ENCODE measurements at places on chromosomes 2 and 18.

DNA sequence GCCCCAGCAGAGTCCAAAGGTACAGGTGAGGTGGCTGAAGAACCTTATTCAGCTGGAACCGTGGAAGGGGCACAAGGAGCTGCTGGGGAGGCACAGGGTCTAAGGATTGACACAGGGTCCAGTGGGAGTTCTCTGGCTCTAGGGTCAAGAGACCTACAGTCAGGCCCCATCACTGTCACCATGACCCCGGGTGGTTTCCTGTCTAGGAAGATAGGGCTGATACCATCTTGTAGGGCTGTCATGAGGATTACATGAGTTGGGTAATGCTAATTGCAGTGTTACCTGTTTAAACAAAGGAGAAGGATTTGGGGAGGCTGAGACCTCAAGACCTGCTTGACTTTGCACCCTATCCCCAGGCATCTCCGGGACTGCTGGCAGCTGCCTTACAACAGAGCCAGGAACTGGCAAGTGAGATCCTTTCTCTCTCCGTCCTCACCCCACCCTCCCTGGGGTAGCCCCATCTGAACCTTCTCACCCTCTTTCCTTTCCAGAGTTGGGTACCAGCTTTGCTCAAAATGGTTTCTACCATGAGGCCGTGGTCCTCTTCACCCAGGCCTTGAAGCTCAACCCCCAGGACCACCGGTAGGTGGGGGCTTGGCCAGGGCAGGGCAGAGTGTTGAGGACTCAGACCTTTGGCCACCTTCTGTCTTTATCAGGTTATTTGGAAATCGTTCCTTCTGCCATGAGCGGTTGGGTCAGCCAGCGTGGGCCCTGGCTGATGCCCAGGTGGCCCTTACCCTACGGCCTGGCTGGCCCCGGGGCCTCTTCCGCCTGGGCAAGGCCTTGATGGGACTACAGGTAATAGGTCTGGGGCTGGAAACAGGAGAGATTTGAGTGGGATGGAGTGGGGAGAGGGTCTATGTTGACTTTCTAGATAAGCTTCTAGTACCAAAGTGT is 7.5 kb downstream of the LBX2 start:
- DNase-seq, result no peak

GRCh38 chr18:63844254-63844653 is 43.3 kb upstream of the SERPINB2 start:
- DNase-seq, result no peak

DNA sequence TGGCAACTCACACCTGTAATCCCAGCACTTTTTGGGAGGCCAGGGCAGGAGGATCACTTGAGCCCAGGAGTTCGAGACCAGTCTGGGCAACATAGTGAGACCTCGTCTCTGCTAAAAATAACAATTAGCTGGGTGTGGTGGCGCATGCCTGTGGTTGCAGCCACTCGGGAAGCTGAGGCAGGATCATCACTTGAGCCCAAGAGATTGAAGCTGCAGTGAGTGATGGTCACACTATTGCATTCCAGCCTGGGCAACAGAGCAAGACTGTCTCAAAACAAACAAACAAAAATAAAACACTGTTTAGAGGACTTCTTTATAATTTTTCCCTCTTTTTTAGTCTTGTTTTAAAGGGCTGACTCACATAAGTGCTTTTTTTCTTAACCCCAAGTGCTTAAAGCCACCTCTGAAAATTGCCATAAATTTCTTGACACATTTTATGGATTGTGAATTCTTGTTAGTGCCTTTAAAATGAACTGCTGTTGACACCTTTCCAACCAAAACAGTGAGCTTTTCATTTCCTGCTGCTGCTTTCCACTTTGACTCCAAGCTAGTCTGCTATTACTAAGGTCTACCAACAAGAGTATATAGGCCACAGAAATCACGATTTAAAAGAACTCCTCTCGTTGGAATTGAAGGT is 41.7 kb downstream of the CYP20A1 start:
- DNase-seq, result no peak

GRCh38 chr2:37583402-37583801 is 88.0 kb downstream of the CDC42EP3 start:
- DNase-seq, result no peak

GRCh38 chr2:34215174-34215573 is 616.1 kb upstream of the FAM98A start:
- no peak for DNase-seq

- no peak for DNase-seq
Observed at GRCh38 chr2:1892529-1893250, 148.4 kb upstream of the PXDN start.

- no peak for DNase-seq
Observed at GRCh38 chr2:102703305-102703704, 58.5 kb upstream of the TMEM182 start.

DNA sequence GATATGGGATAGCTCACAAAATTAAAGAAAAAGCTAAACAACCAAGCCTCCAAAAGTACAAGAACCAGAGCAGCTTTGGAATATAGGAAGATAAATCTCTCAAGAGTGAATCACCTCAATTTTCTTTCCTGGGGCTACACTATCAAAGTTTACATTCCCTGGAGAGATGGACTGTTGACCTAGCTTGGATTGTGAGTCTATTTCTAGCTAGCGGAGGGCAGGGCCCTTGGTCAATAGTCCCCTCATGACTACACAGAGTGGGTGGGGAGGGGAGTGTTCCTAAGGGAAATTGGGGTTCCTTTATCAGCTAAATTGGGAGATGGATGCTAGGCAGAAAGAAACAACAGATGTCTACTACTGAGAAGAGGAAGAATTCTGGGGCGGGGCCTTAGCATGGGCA is 29.9 kb upstream of the EIF2AK3 start:
- DNase-seq, result no peak

DNA sequence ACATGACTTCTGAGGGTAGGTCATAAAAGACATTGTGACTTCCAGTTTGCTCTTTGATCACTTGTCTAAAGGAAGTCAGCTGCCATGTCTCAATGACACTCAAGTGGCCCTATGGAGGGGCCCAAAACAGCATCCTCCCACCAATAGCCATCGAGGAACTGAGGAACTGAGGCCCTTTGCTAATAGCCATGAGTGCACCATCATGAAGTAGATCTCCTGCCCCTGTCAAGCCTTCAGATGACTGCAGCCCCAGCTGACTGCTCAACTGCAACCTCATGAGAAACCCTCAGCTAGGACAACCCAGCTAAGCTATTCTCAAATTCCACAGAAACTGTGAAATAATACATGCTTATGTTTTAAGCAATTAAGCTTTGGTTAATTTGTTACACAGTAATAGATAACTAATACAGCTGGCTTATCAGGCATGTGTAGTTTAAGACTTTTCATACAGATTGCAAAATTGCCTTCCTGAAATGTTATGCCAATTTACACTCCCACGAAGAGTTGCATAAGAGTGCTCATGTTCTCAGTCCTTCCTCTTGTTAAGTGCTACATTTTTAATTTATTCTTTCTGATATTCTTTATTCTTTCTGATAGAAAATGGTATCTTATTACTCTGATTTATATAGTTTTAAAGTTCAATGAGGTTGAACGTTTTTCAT is 105.6 kb upstream of the NDUFV2 start:
- no peak for DNase-seq

DNA sequence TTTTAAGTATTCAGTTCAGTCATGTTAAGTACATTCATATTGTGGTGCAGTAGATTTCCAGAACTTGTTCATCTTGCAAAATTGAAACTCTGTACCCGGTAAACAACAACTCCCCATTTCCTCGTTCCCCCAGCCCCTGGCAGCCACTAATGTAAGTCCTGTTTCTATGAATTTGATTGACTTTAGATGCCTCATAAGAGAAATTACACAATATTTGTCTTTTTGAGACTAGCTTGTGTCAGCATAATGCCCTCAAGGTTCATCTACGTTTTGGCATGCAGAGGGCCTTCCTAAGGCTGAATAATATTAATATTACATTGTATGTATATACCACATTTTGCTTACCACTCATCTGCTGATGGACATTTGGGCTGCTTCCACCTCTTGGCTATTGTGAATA is 30.9 kb downstream of the METTL21A start:
- DNase-seq, result no peak
